ENCODE measurements at places on chromosomes 12 and 14.

DNA sequence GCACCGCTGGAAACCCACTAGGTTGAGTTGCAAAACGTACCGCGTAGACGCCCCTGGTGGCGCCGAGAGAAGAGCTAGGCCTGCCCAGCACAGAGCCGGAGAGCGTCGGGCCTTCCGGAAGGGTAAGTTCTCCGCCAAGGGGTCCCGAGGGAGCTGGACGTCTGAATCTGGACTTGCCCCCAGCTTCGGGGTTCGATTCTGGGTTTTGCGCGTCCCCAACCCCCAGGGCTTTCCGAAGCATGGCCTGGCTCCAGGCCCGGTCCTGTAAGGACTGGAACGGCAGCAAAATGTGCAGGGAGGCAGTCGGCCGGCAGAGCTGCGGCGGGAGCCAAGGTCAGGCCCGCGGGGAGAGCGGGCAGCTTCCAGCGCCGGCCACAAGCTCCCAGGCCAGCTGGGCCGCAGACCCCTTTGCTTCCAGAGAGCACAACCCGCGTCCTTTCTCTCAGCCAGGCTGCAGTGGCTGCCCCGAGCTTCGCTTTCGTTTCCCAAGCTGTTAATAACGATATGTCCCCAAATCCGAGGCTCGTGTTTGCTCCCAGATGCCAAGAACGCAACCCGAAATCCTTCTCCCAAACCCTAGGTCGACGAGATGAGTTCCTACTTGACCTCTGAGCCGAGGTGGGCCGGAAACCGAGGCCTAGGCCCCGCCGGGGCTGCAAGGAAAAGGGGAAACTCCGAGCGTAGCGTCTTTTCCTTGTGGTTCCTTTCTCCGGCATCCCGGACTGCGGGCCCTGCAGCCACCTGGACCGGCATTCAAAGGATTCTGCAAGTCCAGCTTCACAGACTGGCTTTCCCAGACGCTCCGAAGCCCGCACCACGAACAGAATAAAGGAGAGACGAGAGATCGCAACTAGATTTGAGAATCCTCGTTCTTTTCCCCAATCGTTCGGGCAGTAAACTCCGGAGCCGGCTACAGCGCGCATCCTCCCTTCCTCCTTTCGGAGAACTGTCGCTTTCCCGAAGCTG, 3.2 kb upstream of the TBX5 start:
- no peak for DNase-seq

GRCh38 chr14:33678005-33678404, 272.9 kb downstream of the EGLN3 start:
- DNase-seq = no peak

DNA sequence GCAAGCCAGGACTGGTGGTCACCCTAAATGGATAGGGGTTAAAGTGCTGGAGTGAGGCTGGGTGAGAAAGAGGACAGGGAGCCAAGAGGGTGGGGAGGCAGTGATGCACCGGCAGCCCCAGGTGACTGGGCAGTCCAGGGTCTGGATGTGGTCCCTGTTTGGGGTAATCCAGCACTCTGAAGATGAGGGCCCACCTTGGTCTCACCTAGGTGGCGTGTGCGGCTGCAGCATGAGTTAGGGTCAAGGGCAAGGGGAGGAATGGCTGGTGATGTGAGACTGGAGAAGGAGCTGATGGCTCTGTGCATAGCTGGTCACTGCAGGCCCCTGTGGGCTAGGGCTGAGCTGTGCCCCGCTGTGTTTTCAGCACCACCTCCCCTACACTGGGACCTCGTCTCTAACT, 1.6 kb upstream of the C1RL start:
- DNase-seq = no peak

DNA sequence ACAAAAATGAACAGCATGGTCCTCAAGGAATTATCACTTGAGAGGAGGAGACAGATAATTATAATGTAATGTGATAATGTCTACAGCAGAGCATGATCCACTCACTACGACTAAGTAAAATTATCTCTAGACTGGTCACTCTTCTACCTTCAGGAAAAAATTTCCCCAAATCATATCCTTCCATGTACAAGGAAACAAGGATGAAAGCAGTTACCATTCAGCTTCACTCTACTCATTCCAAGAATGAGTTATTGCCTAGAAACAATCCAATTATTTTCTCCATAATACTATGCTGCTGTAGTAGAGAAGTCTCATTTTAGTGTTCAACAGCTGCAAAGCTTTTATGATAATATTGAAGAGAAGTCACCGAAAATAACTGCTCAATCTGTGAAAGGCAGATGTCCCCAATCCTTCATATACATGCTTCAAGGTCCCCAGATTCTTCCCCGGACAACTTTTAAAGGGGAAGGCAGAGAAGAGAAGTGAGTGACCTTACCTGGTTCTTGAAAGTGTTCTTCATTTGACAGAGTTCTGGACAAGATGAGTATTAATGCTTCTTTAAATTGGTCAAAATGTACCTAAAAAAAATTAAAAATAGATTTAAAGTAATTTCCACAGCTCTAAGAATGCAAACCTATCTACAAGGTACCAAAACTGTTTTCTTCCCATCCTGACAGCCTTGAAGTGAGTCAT, 24.6 kb downstream of the NIN start:
- no peak for DNase-seq

DNA sequence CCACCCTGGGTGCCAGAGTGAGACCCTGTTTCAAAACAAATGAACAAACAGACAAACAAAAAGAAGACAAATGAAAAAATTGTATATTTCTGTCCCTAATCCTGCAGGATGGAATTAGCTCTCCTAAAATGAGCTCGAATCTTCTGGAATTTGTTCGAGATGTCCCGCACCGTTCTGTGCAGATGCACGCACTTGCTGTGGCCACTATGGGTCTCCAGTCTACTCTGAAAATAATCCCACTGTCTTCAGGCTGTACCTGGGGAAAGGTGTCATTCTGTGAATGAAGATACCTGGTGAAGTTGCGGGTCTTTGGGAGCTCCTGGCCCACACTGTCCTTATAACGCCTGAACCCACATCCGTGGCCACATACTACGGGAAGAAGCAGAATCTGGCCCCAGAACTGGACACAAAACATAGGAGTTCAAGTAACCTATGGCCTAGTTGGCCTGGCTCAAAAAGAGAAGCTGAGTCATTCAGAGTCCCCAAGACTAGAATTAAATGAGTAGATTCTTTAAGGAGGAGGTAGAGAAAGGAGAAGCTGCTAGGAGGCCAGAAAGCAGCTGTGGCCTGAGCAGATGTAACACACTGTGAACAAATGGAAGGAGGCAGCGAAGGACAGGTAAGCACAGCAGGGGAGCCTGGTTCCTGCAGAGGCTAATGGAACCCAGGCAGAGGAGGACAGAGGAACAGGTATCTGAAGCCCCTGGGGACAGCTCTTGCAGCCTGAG, 108.6 kb downstream of the FOXN3 start:
- DNase-seq = no peak

DNA sequence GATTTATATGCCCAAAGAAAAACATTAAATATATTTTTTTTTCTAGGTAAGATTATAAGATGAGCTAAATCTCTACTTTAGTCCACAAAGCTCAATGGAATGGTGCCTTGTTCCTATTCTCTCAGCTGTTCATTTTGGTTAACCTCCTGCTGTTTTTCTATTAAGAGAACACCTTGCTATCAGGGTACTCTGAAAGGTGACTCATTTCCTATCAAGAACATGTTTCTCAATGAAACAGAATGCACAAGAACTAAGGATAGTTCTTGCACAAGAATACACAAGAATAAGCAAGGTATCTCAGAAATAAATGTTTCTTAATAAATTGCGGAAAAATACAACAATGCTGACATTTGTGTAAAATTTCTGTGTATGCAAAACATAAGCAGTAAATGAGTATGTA, 14.1 kb downstream of the ABCD2 start:
- no peak for DNase-seq

GRCh38 chr14:49977126-49977841, 84.4 kb downstream of the ARF6 start:
- no peak for DNase-seq

DNA sequence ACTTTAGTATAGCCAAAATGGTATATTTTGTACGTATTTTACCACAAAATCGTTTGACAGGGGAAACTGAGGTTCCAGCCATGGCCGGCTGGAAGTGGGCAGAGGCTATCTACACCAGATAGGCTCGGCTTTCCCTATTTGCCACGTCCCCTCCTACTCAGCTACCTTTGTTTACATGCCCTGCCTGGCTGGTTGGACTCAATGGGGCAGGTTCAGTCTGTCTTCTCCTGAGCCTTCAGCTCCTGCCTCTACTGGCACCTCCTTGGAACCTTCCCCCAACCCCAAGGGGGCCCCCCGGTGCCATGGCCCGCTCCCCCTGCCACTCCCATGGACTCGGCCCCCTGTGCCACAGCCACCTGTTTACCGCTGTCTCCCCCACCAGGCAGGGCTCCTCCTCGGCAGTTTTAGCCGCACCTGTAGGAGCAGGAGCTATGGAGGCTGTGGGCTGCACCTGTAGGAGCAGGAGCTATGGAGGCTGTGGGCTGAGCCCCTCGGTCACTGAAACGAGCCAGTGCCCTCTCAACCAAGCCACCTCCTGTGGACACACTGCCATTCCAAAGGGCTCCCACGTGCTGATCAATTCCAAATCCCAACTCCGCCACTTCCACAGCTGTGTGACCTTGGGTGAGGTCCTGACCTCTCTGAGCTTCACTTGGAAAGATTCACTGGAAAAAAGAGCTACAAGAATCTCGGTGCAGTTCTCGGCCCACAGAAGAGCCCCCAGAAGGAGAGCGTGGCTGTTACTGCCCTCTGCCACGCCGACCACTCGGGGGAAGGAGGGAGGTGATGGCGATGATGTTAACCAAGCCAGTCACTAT, 62.2 kb downstream of the NCOR2 start:
- DNase-seq = no peak

- no peak for DNase-seq
These were observed 274.5 kb downstream of the GLT1D1 start for GRCh38 chr12:129127771-129128170.

GRCh38 chr12:32588604-32589003, 90.5 kb upstream of the DNM1L start:
- no peak for DNase-seq

DNA sequence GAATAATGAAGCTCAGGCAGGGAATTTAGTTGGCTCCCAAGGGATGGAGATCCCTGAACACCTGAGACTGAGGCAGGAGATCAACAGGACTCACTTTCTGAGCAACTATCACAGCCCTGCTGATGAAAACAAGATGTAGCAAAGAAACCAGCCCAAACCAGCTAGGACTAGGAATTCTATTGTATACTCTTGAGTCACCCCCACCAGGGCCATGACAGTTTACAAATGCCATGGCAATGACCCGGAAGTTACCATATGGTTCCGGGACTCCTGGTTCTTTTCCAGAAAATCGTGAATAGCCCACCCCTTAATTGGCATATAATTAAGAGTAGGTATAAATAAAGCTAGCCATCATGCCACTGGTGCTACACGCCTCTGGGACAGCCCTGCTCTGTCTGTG, 46.0 kb upstream of the OASL start:
- DNase-seq = no peak

DNA sequence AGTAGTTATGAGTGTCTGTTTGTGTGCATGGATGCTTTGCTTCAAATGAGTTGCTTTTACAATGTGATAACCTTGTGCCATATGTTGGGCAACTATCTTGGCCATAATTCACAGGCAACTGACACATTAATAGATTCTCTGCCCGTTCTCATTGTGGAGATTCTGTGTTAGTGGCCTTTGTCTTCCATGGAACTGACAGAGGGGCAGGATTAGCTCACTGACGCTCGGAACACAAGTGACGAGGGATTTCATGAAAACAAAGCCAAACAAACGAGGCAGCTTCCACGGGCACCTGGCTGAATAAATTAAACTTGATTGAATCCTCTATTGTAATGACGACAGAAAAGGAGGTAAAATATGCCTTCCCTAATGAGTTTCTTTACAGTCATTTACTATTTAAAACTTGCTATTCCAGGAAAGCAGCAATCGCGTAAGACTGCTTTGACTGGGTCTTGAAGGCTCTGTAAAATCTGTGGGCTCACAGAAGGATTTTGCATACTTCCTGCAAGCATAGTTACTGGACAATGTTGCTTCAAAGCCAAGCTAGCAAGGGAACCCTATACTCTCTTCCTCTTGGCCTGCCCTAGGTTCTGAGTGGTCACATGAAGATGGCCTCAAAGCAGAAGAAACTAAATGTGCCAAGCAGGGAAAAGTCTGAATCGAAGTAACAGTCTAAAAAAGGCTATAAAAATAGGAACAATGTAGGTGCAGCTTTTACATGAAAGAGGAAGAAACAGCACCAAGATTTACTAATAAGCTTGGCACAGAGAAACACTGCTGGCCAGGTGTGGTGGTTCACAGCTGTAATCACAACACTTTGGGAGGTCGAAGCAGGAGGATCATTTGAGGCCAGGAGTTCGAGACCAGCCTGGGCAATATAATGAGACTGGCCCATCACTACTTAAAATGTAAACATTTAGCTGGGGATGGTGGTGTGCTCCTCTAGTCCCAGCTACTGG, 28.1 kb upstream of the SINHCAF start:
- DNase-seq = no peak

- DNase-seq = peak; percentile 13
These were observed 100.7 kb downstream of the LRRK2 start for GRCh38 chr12:40325349-40325960.

GRCh38 chr14:106280876-106281275, 754.5 kb downstream of the TMEM121 start:
- DNase-seq = no peak

DNA sequence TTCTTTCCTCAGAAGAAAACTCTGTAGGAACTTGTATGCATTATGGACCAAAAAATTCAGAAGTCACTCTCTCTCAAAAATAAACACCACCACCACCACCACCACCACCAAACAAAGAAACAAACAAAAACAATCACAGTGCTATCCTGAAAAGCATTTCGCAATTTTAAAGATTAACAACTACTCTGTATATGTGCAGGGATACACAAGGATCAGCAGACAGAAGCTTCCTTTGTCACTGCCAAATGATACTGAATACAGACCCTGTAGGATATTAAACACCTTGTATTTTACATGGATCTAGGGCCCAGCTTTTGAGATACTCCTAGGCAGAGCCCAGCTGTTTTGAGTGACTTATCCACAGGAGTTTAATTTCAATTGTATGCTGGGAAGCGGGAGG, 31.7 kb downstream of the ATP2B1 start:
- DNase-seq = no peak

DNA sequence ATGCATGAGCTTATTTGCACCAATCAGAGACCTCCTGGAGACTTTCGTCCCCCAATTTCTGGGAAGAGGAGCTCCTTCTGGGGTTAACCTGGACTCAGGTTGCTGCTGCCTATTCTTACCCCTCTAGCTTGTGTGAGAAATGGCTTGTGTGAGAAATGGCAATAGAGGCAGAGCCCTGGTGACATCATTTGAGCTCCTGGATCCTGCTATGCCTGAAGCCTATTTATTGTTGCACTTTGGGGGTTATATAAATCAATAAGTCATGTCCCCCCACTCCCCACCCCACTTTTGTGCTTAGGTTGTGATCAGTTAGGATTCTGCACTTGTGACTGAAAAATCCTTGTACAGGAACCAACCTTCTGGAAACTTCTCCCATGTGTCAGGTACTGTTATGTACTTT, 167.2 kb downstream of the ADCK1 start:
- DNase-seq = no peak

Data from H54 (cell line).